ENCODE measurements at places on chromosomes 6 and 20. TPM values are rescaled to one million over a fixed set of nuclear protein-coding genes. Genes with fewer than 3 reads are reported as not detected.

DNA sequence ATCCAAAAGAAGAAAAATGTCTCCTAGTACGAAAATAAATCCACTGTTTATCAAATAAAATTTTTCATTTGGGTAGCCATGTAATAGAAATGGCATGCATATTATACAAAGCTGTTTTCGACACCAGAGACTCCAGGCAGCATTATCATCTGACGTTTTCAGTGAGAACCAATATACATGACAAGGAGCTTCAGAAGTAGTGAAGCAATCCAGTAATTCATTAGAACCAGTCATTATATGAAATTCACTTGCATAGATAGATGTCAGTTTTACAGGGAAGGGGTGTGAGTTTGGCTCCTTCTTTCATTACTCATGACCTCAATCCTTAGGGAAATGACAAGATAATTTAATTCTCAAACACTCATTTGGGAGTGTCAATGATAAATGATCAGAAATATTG, 14.7 kb downstream of the HTR1B start:
- H3K27ac ChIP-seq = no peak overlapping the region
- no peak overlapping the region for H3K4me3 ChIP-seq
- H3K4me1 ChIP-seq = no peaks in the 10 kb centered on the region
- no peak for DNase-seq
- peaks cover 6% of the 10 kb centered on the region for H3K27me3 ChIP-seq
- no peaks in the 10 kb centered on the region for H3K36me3 ChIP-seq

DNA sequence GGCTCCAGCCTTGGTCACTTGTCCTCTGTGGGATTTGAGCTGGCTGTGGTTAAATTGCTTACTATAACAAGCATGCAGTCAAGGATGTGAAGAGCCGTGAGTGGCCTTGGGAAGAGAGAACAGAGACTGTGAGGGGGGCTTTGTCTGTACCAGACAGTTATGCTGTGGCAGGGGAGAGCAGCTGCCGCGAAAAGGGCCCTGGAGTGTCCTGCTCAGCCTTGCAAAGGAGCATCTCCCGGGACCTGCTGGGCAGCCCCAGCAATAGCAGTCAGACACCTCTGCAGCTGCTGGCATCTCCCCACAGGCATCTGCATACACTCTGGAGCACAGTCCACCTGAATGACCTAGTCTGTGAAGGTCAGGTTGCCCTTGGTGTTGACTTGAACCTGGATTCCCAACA, 6.3 kb downstream of the EBF4 start:
- no peak overlapping the region for H3K4me3 ChIP-seq
- H3K27me3 ChIP-seq = peaks cover 21% of the 10 kb centered on the region
- no peak overlapping the region for H3K27ac ChIP-seq
- H3K36me3 ChIP-seq = no peaks in the 10 kb centered on the region
- H3K4me1 ChIP-seq = no peaks in the 10 kb centered on the region

DNA sequence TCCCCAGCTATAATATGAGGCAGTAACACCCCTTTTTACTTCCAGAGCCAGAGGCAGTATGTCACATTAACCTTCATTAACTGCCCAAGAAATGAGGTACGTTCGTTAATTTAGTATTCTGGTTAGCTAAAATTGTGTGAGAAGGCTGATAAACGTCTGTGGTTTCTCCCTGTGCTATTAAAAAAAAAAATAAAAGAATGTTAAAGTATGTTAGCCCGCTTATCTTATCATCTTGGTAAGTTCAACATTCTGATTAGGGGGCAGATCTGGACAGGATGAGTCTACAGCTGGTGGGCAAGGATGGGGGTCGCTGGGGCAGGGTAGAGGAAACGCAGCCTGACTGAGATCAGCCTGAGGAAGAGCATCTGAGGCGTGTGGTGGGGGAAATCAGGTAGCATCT, 154.0 kb downstream of the PRL start:
- H3K4me1 ChIP-seq = peaks cover 15% of the 10 kb centered on the region
- no peak overlapping the region for H3K4me3 ChIP-seq
- no peak for DNase-seq

DNA sequence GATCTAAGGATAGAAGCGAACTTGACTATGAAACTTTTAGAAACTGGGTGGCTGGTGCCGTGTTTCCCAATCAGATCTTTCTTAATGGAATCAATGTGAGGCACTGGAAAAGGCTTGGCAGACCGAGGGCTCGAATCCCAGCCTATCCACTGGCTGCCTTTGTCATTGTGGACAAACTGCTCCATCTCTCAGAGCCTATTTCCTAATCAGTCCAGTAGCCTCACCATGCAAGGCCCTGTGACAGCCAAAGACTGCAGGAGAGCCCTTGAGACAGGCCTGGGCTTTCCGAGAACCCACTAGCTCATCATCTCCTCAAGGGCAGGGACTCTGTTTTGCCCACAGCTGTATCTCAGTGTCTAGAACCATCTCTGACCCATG, 43.4 kb downstream of the SPDEF start:
- no peak overlapping the region for H3K27ac ChIP-seq
- H3K27me3 ChIP-seq = peaks cover 4% of the 10 kb centered on the region
- DNase-seq = no peak
- no peaks in the 10 kb centered on the region for H3K4me1 ChIP-seq
- no peak overlapping the region for H3K4me3 ChIP-seq

DNA sequence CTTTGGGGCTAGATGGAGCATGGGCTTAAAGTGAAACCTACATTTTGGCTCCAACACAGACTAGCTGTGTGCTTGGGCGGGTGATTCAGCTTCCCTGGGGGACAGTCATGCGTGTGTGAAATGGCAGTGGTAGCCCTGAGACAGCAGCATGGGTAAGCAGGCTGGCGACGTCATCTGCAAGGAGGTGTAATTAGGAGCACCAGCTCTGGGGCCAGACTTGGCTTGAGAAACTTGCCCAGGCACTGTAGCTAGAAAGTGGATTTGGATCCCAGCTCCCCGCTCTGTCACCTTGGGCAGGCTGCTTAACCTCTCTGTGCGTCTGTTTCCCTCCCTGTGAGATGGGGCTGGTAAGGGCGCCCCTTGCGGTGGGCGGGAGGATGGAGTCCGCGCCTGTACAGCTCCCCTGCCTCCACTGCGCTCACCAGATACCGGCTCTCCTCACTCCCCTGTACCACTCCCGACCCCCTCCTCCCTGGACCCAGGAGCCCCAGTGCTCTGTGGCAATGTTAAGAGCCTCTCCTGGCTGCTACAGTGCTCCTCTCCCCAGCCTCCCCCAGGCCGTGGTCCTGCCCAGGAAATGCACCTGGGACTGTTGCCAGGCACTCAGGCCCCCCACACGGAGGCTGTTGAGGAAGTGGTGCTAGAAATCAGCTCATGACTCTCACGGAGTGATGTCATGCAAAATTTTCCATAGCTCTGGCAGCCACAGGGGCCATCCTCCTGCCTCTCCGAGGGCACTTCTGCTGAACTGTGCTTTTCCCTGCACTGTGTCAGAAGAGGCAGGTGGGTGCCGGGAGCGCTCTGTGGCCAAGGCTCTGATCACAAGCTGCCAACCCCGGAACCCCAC, 44.6 kb downstream of the SYNJ2 start:
- DNase-seq = peak; percentile 87
- no peaks in the 10 kb centered on the region for H3K27me3 ChIP-seq
- H3K27ac ChIP-seq = peak overlapping the region; percentile 100
- H3K36me3 ChIP-seq = peaks cover 15% of the 10 kb centered on the region

GRCh38 chr6:133236932-133237331, 4.2 kb upstream of the EYA4 start:
- H3K36me3 ChIP-seq = no peaks in the 10 kb centered on the region
- H3K4me3 ChIP-seq = no peak overlapping the region
- DNase-seq = no peak
- H3K27ac ChIP-seq = no peak overlapping the region

TFAP2D gene
- not detected for total RNA-seq

DNA sequence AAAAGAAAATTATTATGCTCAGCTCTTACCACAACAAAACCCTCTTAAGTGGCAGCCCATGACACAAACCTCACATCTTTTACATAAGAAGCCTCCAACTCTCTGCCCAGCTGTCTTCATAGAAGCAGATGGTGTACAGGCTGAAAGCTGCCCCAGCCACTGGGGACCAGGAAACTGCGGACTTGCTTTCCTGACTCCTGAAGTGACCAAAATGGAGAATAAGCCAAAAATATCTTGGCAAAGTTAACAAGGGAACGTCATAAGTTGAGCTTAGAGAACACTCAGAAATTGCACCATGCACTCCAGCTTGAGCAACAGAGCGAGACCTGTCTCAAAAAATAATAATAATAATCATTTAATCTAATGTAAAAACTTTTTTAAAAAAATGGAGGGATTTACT, 160.3 kb upstream of the CDYL start:
- no peak overlapping the region for H3K4me3 ChIP-seq
- peaks cover 12% of the 10 kb centered on the region for H3K27me3 ChIP-seq
- H3K27ac ChIP-seq = no peak overlapping the region
- H3K4me1 ChIP-seq = peaks cover 3% of the 10 kb centered on the region
- H3K36me3 ChIP-seq = no peaks in the 10 kb centered on the region

GRCh38 chr20:24163506-24163905, 174.9 kb upstream of the GGTLC1 start:
- no peaks in the 10 kb centered on the region for H3K36me3 ChIP-seq
- H3K4me3 ChIP-seq = no peak overlapping the region
- H3K4me1 ChIP-seq = no peaks in the 10 kb centered on the region
- no peak overlapping the region for H3K27ac ChIP-seq

GRCh38 chr20:35618263-35619131, 2.9 kb downstream of the SPAG4 start:
- DNase-seq = peak; percentile 21
- peaks cover 11% of the 10 kb centered on the region for H3K27me3 ChIP-seq
- H3K4me1 ChIP-seq = peaks cover 45% of the 10 kb centered on the region
- peaks cover 11% of the 10 kb centered on the region for H3K36me3 ChIP-seq

GRCh38 chr6:142130814-142131213, 1.9 kb upstream of the GJE1 start:
- H3K27ac ChIP-seq = no peak overlapping the region
- H3K4me3 ChIP-seq = no peak overlapping the region
- DNase-seq = no peak
- H3K36me3 ChIP-seq = no peaks in the 10 kb centered on the region
- H3K27me3 ChIP-seq = peaks cover 25% of the 10 kb centered on the region
- H3K4me1 ChIP-seq = no peaks in the 10 kb centered on the region

GSTA1 gene
- not detected for total RNA-seq

GRCh38 chr6:127182501-127182900, 64.0 kb downstream of the RSPO3 start:
- H3K36me3 ChIP-seq = no peaks in the 10 kb centered on the region
- no peaks in the 10 kb centered on the region for H3K4me1 ChIP-seq
- DNase-seq = no peak

All from activated naive CD8-positive, alpha-beta T cell treated with anti-CD3 and anti-CD28 coated beads for 36 hours (primary cell).